ENCODE measurements at places on chromosomes 16 and 17. TPM values are rescaled to one million over a fixed set of nuclear protein-coding genes. Genes with fewer than 3 reads are reported as not detected.
A peak's percentile ranks its signal among the peaks of the same experiment; 100 is the strongest.

The FOXN1 gene
- total RNA-seq = not detected

GRCh38 chr16:86396422-86396821 lies 113.9 kb upstream of the FOXF1 start:
- H3K27ac ChIP-seq = no peak overlapping the region
- H3K4me3 ChIP-seq = no peak overlapping the region
- no peak for DNase-seq
- H3K36me3 ChIP-seq = no peaks in the 10 kb centered on the region
- no peaks in the 10 kb centered on the region for H3K4me1 ChIP-seq

- no peaks in the 10 kb centered on the region for H3K27me3 ChIP-seq
- no peak overlapping the region for H3K27ac ChIP-seq
- peaks cover 82% of the 10 kb centered on the region for H3K4me1 ChIP-seq
- H3K4me3 ChIP-seq = peak overlapping the region; percentile 29
Observed at GRCh38 chr16:89485701-89486246, 4.6 kb downstream of the ANKRD11 start.

DNA sequence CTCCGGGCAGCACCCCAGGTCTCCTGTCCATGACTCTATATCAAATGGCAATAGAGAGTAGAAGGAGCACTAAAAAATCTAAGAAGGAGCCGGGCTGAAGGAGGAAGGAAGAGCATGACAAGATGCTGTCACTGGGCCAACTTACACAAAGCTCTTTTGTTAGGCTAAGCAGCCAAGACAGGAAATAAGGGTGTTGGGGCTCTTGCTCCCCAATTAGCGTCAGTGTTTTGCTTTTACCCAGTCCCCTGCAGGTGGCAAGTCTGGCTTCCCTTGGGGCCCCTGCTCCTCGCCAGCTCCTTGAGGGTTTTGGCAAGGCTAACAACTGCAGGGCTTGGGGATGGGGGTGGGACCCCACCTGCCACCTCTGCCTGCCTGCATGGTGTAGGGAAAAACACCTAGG lies 120.5 kb downstream of the CCT6B start:
- H3K27ac ChIP-seq = no peak overlapping the region
- DNase-seq = peak; percentile 13
- H3K4me3 ChIP-seq = no peak overlapping the region
- H3K36me3 ChIP-seq = no peaks in the 10 kb centered on the region
- H3K27me3 ChIP-seq = peaks cover 5% of the 10 kb centered on the region
- peaks cover 53% of the 10 kb centered on the region for H3K4me1 ChIP-seq

DNA sequence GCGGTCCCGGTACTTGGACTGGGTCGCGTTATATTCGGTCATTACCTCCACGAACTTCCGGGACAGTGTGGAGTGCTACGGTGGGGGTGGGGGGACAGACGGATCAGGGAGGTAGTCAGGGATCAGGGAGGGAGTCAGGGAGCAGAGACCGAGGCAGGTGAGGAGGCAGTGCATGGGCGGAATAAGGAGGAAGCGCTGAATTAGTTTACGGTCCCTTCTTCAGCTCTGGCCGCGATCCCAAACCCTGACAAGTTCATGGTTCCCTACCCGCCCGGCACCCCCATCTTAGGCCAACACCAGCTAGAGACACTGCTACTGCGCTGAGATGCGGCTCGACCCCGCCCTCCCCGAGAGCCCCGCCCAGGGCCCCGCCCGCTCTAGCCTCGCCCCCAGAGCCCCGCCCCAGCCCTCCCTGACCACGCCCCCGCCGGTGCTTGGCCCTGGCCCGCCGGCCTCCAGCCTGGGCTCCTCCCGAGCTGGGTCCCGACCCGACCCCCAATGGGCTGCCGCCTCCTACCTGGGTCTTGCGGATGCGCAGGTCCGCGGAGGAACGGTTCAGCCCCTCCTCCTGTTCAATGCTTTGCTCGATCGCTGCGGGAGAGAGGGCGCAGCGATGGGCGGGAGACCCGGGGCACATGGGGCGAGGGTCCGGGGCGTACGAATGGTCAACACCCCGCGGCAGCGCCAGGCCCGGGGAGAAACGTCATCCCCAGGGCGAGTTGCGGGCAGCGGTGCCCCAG lies 12.1 kb downstream of the HSD3B7 start:
- peak overlapping the region; percentile 74 for H3K4me3 ChIP-seq
- peak overlapping the region; percentile 73 for H3K27ac ChIP-seq
- H3K36me3 ChIP-seq = no peaks in the 10 kb centered on the region
- peaks cover 13% of the 10 kb centered on the region for H3K4me1 ChIP-seq

DNA sequence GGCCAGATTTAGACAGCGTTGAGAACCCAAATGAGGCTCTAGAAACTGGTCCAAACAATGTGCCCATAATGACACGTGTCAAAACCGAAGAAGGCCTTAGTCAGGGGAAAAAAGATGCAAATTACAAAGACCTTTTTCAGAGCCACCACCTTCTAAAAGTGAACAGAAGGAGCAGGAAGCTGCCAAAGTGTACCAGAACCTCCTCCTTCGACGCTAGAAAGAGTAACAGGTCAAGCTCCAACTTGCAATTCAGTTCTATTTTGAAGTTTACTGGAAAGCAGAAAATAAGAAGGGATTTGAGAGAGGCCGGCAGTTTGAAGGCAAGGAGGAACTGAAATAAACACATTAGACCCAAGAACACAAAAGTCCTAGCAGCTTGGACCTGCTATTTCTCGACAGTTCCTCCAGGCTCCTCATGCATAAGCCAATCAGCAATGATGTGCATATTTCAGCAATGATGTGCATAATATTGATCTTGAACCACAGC lies 61.8 kb downstream of the XYLT1 start:
- no peak for DNase-seq
- H3K36me3 ChIP-seq = no peaks in the 10 kb centered on the region
- no peaks in the 10 kb centered on the region for H3K4me1 ChIP-seq
- no peak overlapping the region for H3K4me3 ChIP-seq

DNA sequence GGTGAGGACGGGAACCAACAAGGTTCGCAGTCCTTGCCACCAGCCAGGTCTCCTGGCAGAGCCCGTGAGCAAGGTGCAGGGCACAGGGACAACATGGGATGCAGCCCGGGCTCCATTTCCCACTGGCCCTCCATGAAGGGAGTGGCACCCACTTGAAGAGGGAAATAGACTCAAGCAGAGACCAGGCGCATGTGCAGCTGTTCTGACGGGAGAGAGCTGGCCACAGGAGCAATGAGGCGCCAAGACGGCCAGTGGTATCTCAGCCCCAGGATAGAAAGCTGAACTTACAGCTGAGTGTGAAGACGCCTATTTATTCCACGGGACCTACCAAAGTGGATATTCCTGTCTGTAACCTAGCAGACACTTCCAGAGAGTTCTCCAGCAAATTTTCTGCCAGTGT lies 8.2 kb upstream of the FOXJ1 start:
- no peak for DNase-seq
- no peak overlapping the region for H3K4me3 ChIP-seq
- no peaks in the 10 kb centered on the region for H3K27me3 ChIP-seq
- H3K27ac ChIP-seq = no peak overlapping the region

DNA sequence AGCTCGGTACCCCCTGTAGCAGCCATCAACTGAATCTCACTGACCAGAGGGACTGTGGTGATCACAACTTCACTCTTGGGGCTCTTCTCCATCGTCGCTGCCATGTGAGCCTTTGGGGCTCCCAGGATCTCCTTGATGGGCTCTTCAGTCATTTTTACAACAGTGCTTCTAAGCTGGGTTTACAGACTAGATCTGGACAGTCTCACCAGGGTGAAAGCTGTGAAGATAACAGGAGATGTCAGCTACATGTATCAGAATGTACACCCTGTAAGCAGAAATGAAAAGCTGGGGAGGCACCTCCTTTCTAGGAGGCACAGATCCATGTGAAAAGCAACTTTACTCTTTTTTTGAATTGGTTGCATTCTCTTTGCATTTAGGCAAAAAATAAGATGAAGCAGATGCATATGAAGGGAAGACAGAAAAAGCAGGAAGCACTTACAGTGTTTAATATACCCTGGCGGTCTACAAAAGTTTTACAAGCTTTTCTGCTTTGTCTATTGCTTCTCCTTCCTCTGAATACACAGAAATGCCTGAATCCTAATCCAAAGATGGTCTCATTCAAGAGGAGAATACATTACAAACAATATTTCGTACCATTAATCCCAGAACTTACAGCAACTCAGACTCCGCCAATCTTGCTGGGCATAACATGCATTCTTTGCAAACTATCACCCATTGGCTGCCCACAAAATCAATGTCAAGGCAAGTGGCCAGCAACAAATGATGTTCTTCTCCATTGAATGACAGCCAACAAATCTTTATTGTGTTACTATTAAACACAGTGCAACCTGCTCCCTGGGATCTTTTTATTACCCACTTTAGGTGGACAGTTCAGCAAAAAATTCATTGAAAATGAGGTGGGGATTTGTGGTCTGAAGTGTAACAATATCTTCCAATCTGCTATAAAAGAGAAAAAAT lies 1.5 kb downstream of the TMEM100 start:
- DNase-seq = no peak
- H3K4me1 ChIP-seq = no peaks in the 10 kb centered on the region
- H3K4me3 ChIP-seq = no peak overlapping the region
- H3K36me3 ChIP-seq = no peaks in the 10 kb centered on the region
- H3K27me3 ChIP-seq = no peaks in the 10 kb centered on the region
- H3K27ac ChIP-seq = no peak overlapping the region

The NR1D1 gene
- total RNA-seq = 10.2 TPM

DNA sequence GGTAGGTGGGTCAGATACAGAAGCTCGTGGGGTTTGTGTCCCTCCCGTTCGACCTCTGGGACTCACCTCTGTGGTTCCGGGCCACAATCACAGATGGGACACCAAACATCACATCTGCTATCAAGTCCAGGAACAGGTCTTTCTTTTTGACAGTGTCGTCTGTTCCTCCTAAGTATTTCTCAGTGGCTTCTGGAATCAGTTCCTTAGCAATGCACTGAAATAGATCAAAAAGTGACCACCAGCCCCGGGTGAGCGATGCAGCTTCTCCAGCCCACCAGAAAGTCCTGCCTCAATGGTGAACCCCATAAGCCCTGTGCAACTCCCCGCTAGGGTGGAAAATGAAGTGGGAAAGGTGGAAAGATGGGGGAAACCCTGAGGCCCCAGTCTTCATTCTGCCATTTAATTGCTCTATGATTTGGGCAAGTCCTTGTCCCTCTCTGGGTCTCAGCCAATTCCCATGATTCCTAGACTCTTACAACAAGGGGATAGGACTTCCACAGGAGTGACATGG lies 22.4 kb downstream of the CES1 start:
- H3K27me3 ChIP-seq = no peaks in the 10 kb centered on the region
- H3K36me3 ChIP-seq = no peaks in the 10 kb centered on the region
- H3K4me3 ChIP-seq = no peak overlapping the region

The CHP2 gene
- not detected for total RNA-seq
